ENCODE measurements at places on chromosomes 3 and 15.
A peak's percentile ranks its signal among the peaks of the same experiment; 100 is the strongest.

DNA sequence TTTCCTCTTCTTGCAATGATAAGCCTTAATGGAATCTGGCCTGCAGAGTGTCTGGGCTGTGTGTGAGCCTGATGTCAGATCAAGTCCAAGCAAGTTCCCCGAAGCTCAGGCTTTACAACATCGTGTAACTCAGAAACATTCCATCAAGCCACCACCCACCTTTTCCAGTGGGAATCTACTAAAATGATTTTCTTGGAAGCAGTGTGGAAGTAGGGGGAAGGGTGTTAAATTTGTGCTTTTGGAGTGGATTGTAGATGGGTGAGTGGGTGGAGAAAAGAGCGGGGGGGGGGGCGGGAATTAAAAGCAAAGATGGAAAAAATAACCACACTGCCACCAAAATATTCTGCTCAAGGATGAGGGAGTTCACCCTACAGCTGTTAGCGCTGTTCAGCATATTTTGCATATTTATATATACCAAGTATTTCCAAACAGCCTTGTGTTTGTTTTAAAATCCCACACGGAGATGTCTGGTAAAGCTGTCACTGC lies 53.6 kb downstream of the VGLL3 start:
- no peak for DNase-seq

DNA sequence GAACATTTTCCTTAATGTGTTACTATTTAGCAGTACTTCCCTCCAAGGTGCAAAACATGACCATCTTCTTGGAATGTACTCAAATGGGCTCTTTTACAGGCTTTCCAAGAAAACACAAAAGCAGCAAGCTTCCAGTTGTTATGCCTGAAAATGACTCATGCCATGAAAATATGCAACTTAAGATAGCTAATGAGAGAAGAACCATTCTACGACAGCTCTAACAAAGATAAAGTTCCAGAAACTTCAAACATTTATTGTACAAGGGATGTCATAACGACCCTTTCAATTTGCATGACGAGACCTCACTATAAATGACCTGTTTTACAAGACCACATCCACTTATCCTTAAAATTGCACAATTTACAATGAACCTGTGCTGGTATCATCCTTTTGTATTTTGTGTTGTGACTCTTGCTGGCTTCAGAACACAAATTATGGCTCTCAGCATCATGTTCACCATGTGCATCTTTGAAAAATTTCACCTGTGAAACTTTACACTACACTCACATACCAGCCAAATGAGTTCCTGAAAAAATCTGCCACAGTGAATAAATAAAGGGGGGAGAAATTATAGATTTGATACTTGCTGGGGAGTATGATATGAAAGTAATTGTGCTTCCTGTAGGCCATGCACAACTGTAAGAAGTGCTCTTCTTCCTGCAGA lies 433.7 kb downstream of the MAGI1 start:
- no peak for DNase-seq

- peak; percentile 70 for DNase-seq
Measured at GRCh38 chr3:171620825-171621434, 160.7 kb upstream of the TNIK start.

DNA sequence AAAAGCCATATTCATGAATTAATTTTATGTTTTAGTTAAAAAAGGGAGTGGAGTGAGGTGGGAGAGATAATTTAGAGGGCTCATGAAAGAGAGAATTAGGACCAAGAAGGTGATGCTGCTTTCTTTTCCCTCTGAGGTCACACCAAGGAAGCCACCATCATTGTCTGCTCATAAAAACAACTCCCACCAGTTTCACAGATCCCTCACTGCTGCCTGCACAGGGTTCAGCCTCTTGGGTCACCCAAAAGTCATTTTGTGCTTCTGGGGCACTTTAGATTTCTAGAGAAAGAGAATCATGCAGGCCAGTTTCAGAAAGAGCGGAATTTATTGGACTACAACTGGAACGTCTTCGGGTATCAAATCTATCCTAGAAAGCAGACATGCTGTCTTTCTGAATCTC lies 241.4 kb upstream of the EOMES start:
- no peak for DNase-seq

DNA sequence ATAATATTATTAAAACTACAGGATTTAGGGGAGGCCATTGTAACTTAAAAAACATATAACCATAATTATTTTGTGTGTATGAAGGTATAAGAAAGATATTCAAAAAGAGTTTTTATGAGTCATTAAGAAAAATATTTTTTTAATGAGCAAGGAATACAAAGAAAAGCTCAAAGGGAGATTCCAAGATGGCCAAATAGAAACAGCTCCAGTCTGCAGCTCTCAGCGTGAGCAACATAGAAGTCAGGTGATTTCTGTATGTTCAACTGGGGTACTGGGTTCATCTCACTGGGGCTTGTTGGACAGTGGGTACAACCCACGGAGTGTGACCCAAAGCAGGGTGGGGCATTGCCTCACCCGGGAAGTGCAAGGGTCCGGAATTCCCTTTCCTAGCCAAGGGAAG lies 336.1 kb downstream of the TBL1XR1 start:
- DNase-seq, result no peak

DNA sequence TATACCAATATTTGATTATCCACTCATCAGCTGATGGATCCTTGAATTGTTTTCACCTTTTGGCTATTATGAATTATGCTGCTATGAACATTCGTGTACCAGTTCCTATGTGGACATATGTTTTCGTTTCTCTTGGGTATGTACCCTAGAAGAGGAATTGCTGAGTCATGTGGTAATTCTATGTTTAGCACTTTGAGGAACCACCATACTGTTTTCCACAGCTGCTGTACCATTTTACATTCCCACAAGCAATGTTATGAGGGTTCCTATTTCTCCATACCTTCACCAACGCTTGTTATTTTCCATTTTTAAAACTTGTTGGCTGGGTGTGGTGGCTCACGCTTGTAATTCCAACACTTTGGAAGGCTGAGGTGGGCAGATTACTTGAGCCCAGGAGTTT lies 62.9 kb downstream of the RPLP1 start:
- no peak for DNase-seq

GRCh38 chr3:122773944-122774509 lies 19.6 kb downstream of the HSPBAP1 start:
- no peak for DNase-seq

GRCh38 chr3:172140499-172141391 lies 101.4 kb downstream of the FNDC3B start:
- peak; percentile 98 for DNase-seq

GRCh38 chr3:22861426-22861825 lies 341.7 kb upstream of the UBE2E2 start:
- DNase-seq, result no peak

GRCh38 chr3:144775551-144775950 lies 803.9 kb downstream of the DIPK2A start:
- peak; percentile 83 for DNase-seq

- no peak for DNase-seq
Measured at GRCh38 chr3:128006061-128007032, 45.9 kb upstream of the SEC61A1 start.

DNA sequence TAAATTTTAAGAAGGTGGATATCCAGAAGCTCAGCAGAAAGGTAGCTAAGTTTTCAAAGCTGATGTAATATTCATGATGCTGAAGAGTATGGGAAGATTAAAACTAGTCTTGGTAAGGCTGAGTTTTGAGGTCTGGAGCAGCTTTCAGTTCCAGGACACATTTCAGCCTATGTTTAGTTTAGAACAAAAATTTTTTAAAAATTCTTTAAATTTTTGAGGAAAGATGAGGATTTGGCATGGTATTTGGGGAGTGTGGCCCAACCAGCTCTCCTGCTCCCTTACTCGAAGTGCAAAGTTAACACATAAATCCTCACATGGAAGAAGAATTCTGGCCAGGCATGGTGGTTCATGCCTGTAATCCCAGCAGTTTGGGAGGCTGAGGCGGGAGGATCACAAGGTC lies 1039.1 kb downstream of the NAALADL2 start:
- no peak for DNase-seq

DNA sequence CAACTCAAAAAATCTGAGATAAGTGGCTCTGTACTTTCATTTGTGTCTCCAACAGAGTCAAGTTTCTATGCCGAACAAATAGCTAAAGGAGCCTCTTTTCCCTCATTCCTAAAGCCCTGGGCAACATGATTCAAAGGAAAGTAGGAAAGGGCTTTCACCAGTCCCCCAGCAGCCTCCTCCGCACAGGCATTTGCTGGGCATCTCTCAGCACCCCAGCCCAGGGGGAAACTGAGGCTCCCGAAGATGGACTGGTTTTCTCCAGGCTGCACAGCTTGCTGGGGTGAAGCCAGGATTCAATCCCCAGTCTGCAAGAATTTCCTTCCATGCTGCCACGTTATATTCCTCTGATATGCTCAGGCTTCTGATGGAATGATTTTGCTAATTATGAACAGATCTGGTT lies 163.8 kb downstream of the OCA2 start:
- DNase-seq, result no peak

- no peak for DNase-seq
Measured at GRCh38 chr3:159964166-159964973, 24.3 kb upstream of the IL12A start.

GRCh38 chr3:133394561-133395311 lies 5.1 kb upstream of the BFSP2 start:
- no peak for DNase-seq

DNA sequence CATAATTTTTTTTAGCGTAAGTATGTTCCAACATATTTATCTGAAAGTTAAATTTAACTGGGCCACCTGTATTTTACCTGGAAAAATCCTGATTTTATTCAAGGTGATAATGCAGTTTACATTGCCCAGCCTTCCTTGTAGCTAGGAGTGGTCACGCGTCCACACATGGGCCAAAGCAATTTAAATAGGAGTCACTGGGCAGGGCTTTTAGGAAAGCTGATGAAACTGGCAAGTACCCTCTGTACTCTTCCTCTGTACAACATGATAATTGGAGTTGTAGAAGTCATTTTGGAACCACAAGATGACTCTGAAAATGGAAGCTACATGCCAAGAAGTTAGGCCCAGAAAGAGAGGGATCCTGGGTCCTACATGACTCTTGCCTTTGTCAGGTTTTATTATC lies 9.5 kb downstream of the BTD start:
- no peak for DNase-seq

DNA sequence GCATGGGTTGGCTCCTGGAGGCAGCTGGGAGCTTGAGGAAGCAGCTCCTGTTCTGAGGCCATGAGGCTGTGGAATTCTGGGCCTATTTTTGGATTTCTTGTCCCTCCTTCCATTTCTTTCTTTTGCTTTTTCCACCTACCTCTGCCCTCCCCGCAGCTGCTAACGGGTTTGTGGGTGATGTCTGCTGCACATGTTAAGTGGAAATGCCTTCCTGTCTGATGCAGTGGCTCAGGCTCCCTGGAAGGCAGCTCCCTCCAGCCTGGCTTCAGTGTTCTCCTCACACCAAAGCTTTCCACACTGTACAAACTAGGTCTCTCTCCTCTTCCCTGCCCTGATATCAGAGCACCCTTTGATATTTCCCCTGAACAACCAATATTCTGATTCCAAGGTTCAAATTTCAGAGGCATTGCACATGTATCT lies 33.8 kb upstream of the ESYT3 start:
- DNase-seq, result no peak

GRCh38 chr15:65413760-65414144 lies 9.0 kb downstream of the IGDCC4 start:
- DNase-seq, result no peak

GRCh38 chr3:66761093-66761780 lies 236.9 kb upstream of the KBTBD8 start:
- DNase-seq, result no peak

DNA sequence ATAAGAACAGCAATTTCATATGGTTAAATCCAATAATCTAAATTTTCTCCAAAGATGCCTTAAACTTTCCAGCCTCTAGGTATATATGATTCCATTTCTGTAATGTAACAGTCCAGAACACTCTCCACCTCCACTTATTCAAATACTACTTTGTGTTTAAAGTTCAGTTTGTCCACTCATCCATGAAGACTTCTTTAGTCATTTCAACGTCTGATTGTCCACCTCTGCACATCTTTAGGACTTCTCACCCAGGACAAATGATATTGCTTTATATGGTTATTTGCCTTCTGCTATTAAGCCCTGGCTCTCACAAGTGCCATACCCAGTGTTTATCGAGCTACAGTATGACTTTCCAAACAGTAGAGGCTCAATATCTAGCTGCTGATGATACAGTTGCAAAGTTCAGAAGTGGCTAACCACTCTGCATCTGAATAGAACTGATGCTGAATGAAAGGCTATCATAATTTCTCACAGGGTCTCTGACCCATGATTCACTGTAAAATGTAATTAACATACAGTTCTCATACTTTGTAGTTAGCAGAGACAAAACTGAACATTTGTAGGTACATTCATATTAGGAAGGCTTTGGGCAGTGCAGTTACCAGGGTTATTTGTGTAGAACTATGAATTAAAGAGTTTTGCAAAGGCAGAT lies 93.7 kb upstream of the MBNL1 start:
- no peak for DNase-seq

GRCh38 chr3:40523781-40524180 lies 979 bp upstream of the ZNF621 start:
- DNase-seq, result no peak

GRCh38 chr3:57743496-57743895 lies 12.6 kb upstream of the SLMAP start:
- DNase-seq, result no peak

DNA sequence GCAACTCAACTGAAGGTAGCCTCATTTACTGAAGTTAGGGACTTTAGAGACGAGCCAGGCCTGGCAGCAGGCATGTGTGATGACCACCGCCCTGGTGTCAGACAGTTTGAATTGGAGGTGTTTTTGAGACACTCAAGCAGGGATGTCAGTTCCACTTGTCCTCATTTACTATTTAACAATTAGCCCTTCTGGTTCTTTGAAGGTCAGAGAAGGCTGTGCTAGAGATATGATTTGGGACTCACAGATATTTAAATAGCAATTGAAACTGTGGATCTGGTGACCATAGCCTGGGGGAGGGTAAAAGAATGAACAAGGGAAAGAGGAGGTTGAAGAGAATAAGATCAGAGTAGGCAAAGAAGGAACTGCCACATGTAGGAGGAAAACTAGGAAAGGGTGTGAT lies 74.6 kb downstream of the REC114 start:
- DNase-seq, result no peak

DNA sequence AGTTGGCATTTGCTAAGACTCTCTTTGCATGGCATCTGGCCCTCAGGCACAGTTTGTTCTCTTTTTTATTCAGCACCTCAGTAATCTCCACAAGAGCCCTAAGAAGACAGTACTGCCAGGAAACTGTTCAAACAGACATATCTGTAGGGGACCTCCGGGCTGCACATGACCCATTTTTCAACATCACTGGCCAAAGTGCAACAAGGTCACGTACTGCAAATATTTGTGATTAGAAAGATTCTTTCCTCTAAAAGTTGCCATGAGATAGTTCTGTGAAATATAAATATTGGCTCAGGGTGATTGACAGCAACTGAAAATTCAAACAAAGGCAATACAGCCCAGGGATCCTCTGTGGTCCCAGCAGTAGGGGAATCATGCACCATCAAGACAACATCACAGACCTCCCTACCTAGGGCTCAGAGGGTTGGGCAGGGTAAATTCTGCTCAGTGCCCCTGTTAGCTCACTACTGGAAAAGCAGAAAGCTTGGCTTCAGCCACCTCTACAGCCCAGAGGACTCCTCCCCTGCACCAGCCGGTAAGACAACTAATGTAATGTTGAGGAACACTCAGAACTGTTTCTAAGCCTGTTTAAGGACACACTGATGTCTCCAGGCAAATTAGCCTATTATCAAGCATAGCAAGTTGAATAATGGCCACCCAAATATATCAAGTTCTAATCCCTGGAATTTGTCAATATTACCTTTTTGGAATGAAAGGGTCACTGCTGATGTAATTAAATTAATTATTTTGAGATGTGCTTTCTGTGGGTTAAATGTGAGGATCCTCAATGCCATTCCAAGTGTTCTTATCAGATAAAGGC lies 117.4 kb upstream of the LPP start:
- DNase-seq, result no peak

- DNase-seq, result no peak
Measured at GRCh38 chr15:77081971-77082370, 11.1 kb upstream of the TSPAN3 start.
